ENCODE measurements at places on chromosomes 12 and 14.

DNA sequence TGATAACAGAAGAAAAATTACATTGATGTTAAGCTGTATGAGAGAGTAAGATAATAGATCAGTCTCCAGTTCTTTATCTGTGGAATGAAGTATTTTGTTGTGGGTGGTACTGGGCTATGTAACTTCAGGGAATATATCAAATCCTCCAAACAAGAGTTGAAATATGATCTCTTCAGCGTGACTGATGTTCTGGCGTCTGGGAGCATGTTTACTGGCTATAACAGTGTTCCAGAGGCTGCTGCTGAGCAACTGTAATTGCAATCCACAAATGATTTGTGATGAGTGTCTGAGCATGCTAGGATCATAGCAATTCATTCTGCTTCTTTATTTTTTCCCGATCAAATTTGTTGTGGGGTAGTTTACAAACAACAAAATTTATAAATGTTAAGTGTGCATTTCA is 18.6 kb upstream of the CCDC198 start:
- no peak for DNase-seq

- DNase-seq: no peak
Measured at GRCh38 chr12:90028635-90029051, 320.0 kb upstream of the ATP2B1 start.

GRCh38 chr14:73254247-73255004 is 17.1 kb downstream of the PAPLN start:
- DNase-seq: no peak

- DNase-seq: no peak
Measured at GRCh38 chr14:88612981-88613380, 50.1 kb downstream of the ZC3H14 start.

- no peak for DNase-seq
Measured at GRCh38 chr12:56107242-56107641, 2.9 kb downstream of the PA2G4 start.

GRCh38 chr14:63276492-63277342 is 42.0 kb downstream of the GPHB5 start:
- DNase-seq: peak; percentile 70

- DNase-seq: no peak
Measured at GRCh38 chr12:6266541-6266966, 43.9 kb upstream of the PLEKHG6 start.

DNA sequence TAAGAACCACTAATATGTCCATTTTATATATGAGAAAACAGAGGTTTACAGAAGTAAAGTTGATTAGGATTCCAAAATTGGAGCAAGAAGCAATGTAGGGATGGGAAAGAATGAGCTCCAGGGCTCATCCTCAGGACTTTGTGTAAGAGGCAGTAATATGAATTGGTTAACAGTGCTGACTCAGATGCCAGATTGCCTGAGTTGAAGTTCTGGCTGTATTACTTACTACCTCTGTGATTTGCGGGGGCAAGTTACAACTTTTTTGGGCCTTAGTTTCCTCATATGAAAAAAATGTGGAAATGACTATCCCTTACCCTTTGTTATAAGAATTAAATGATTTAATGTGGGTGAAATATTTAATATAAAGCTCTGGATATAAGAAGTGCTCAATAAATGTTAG is 35.1 kb upstream of the PPP2R5E start:
- no peak for DNase-seq

GRCh38 chr14:67763158-67763822 is 53.1 kb downstream of the ZFYVE26 start:
- DNase-seq: no peak

- DNase-seq: no peak
Measured at GRCh38 chr14:56341766-56342493, 223.7 kb downstream of the PELI2 start.

DNA sequence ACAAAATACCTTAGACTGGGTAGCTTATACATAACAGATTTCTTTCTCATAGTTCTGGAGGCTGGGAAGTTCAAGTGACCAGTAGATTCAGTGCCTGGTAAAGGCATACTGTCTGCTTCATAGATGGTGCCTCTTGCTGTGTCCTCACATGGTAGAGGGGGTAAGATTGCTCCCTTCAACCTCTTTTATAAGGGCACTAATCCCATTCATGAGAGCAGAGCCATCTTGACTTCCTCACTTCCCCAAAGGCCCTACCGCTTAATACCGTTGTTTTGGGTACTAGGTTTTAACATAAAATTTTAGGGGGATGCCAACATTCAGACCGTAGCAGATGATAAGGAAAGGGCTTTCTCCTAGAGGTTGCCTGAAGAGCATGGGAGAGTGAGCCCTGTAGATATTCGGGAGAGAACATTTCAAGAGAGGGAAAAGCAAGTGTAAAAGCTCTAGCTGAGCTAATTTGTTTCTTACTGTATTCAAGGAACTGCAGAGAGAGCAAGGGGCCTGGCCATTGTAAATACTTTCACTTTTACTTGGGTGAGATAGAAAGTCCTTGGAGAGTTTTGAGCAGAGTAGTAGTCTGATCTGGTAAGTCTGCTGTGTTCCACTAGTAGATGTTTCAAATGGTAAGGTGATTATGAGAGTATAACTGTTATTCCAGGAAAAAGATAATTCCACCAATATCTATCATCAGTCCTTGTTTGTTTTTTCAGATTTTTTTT is 27.3 kb downstream of the FRS2 start:
- no peak for DNase-seq

DNA sequence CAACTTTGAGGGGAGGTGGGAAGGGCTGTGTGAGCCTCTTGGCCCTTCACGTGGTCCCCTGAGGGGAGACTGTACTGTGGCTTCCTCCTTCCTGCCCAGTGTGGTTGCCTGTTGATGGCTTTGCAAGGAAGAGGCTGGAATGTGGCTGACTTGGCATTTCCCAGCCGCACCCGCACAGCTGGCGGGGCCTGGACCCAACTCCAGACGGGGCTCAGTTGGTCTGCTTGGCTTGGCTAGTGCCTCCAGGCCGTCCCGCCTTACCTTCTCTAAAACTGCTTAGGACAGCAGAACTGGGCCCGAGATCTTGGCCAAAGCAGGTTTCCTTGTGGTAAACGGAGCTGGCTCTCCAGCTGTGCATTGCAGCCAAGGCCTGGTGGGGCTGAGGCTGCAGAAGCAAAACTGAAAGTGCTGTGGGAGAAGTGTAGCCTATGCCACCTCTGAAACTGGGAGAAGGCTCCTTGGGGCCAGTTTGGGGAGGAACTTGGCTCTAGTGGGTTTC is 139.5 kb downstream of the SMOC1 start:
- DNase-seq: no peak

DNA sequence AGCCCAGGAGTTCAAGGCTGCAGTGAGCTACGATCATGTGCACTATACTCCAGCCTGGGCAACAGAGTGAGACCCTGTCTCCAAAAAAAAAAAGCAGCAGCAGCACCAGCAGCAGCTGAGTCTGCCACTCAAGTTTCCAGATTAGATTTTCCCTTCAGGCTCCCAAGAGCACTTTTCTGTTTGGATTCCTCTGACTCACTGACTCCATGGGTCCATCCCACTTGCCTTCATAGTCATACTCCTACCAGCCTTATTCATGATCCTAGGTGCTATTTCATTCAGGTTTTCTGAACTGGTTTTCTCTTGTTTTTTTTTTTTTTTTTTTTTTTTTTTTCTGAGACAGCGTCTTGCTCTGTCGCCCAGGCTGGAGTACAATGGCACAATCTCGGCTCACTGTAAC is 6.8 kb upstream of the TWF1 start:
- no peak for DNase-seq

- DNase-seq: no peak
Measured at GRCh38 chr12:58309806-58310205, 368.4 kb downstream of the ATP23 start.

GRCh38 chr14:91154851-91155625 is 41.2 kb downstream of the DGLUCY start:
- DNase-seq: no peak

DNA sequence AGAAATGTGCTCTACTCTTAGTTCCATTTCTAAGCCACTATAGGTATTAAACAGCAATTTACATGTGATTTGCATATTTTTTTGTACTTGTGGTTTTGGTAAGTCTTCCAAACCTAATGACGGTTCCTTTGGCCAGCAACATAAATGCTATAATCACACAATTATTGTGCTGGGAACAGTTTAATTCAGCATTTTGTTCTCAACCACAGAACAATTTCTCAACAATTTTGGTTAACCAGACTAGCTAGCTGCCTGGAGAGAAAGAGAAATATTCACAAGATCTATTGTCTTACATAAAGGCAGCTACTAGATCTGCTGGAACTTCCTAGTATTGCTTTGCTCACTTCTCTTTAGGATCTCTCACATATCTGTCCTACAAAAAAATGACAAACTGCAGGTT is 265.3 kb downstream of the SOX5 start:
- no peak for DNase-seq

GRCh38 chr12:90216815-90217214 is 508.2 kb upstream of the ATP2B1 start:
- no peak for DNase-seq

GRCh38 chr12:56957229-56958052 is at the start of gene RDH16:
Gene RDH16 (minus strand): TSS chr12:56957608. CDS start chr12:56957462, 146 bp downstream.
- no peak for DNase-seq

GRCh38 chr12:71240946-71241345 is 83.1 kb upstream of the TSPAN8 start:
- no peak for DNase-seq

DNA sequence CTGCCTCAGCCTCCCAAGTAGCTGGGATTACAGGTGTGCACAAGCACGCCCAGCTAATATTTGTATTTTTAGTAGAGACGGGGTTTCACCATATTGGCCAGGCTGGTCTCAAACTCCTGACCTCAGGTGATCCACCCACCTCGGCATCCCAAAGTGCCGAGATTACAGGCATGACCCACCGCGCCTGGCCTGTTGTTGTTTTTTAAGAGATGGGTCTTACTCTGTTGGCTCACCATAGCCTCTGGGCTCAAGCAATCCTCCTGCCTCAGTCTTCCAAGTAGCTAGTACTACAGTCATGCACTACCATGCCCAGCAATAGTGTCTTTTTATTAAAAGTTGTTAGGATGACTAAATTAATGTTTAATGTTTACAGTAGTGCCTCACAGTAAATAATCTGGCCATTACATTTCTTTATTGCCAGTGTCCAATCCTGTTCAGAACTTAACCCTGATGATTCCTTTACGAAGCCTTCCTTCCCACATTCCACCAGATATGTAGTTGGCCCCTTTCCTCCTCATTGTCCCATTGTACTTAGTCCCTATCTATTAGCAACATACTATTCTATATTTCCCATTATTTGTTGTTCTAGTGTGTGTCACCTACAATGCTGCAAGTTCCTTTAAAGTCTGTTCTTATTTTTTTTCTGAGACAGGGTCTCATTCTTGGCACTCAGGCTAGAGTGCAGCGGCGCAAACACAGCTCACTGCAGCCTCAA is 8.8 kb upstream of the SMARCC2 start:
- DNase-seq: no peak

DNA sequence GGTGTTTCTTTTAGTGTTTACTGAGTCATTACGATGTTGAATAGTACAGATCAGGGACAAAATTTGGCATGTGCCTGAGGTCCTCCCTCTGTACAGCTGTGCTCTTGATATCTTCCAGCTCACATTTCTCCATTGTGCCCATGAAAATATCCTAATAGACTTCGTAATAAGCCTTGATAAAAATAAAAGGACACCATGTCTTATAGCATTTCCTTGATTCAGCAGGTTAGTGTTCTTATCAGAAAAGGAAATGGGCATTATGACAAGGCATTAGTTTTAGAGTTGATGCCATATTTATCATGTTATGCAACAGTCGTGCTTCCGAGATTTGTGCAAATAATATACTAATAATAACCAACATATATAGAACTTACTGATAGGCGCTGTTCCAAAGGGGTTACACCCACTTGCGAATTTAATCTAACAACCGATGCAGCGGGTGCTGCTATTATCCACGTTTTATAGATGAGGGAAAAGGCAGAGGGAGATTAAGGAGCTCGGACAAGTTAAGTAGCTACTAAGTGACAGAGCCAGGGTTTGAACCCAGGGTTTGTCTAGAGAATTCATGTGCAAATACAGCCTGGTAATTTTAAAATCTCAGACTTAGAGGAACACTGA is 15.1 kb upstream of the WNK1 start:
- DNase-seq: no peak

DNA sequence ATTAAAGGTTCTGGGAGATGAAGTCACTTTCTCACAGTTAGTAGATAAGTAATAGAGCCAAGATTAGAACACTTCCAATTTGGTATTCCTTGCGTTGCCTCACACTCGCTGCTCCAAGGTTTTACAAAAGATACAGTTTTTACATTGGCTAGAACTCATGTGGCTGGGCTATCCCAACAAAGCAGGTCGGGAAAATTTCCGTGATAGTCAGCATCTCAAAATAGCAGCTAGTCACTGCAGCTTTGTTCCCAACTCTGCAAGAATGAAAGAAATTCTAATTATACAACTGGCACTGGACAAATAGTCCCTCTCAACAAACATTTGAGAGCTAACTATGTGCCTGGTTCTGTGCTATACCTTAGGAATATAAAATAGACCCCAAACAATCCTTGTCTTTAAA is 24.6 kb upstream of the PPP1R12A start:
- DNase-seq: no peak

- no peak for DNase-seq
Measured at GRCh38 chr12:132157733-132158409, 13.6 kb downstream of the NOC4L start.

DNA sequence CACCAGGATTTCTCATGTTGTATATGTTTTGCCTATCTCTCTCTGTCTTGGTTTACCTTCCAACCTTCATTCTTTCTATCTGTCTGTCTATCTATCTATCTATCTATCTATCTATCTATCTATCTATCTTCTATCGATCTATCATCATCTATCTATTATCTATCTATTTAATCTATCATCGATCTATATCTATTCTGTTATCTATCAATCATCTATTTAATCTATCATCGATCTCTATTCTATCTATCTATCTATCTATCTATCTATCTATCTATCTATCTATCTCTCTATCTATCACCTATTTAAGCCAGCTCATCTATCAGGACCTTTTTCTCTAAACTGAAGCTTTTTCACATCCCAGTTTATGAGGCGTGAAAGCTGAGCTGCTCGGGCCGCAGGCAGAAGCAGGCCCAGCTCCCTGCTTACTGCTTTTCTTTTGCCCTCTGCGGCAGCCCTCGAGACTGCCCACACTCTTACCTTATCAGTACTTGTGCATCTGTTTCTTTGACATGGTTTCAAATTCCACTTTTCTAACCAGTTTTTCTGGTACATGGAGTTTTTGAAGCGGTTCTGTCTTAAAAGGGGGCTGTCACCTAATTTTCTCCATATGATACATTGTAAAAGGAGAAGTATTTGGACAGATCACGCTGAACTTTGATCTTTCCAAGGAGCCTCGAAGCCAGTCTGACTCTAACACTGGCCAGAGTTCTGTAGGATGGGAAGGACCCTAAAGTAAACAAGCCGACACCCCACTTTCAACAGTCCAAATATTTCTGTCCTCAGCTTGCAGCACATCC is 44.4 kb upstream of the GSG1 start:
- no peak for DNase-seq

Data from neural progenitor cell (in vitro differentiated cells).